Fibroblast of the aortic adventitia (primary cell): ENCODE measurements at places on chromosomes 1 and 21. TPM values are rescaled to one million over a fixed set of nuclear protein-coding genes. Genes with fewer than 3 reads are reported as not detected.

Gene CHRNB2
- under 0.01 TPM in 1 of 2 replicates, not detected in the other for total RNA-seq

Gene PRAMEF14
- not detected in 2 replicates for total RNA-seq

Gene FAM151A
- total RNA-seq: not detected in 2 replicates

Gene FOXD2
- under 0.01 and 0.36 TPM in 2 replicates for total RNA-seq

Gene CD164L2
- not detected in 2 replicates for total RNA-seq

Gene L1TD1
- total RNA-seq: under 0.01 and 1.5 TPM in 2 replicates

Gene ICOSLG
- 0.09 TPM in 1 of 2 replicates, not detected in the other for total RNA-seq

Gene ALDH4A1
- total RNA-seq: 7.8 and 9.5 TPM in 2 replicates

Gene CSF3R
- not detected in 2 replicates for total RNA-seq

Gene ST6GALNAC3
- 0.74 and 3.1 TPM in 2 replicates for total RNA-seq

- DNase-seq: no peak
Observed at GRCh38 chr1:29444081-29444715, 207.9 kb downstream of the PTPRU start.

DNA sequence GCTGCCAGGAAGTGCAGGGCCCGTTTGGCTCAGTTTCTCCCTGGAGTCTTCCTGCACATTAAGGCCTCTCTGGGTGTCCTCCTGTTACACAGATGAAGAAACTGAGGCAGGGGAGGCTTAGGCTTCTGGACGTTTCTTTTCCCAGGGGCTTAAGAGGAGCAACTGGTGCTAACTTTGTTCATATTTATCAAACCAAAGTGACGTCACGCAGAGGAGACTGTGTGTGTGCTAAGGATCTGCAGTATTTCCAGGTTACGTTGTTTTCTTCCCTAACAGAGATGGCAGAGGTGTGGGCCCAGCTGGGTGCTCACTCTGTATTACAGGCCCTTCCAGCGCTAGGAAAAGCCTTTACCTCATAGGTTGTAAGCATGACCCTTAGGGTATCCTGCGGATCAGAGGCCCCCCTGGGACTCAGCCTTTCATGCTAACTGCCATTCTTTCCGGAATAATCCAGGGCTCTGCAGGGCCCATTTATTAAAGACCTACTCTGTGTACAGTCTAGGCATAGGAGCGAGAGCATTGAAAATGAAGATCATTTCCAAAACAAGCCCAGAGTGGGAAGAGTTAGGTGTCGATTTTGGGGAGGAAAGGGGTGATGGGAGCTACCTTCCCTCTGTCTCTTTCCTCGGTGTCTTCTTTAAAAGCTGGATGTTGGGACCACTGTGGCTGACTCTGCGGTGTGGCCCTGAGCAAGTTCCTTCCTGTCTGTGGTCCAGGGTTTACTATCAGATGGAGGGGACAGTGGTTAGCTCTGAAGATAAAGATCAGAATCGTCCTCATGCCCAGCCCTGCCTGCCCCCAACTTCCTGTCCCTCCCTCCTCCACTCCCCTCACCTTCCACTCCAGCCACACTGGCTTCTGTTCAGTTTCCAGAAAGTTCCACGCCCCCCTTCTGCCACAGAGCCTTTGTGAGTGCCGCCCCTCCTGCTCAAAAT lies 4.6 kb downstream of the AGTRAP start:
- DNase-seq: no peak

DNA sequence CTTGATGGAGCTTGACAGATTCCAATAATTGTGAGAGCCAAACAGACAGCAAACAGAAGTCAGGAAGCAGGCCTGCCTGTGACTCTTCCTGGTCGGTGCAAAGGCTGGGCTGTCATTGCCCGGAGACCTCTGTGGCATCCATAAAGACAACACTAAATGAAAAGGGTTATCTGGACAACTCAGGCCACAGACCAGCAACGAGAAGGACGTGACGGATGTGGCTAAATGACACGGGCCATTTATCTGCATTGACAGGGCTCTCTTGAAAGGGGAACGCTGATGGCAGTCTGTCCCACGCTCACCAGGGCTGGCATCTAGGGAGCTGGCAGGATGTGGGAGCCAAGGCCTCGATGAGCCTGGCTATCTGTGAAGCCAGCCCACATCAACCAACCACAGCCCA lies 35.0 kb downstream of the HMGB4 start:
- DNase-seq: no peak

GRCh38 chr1:230163205-230163604 lies 96.2 kb downstream of the GALNT2 start:
- DNase-seq: peak; percentile 31

DNA sequence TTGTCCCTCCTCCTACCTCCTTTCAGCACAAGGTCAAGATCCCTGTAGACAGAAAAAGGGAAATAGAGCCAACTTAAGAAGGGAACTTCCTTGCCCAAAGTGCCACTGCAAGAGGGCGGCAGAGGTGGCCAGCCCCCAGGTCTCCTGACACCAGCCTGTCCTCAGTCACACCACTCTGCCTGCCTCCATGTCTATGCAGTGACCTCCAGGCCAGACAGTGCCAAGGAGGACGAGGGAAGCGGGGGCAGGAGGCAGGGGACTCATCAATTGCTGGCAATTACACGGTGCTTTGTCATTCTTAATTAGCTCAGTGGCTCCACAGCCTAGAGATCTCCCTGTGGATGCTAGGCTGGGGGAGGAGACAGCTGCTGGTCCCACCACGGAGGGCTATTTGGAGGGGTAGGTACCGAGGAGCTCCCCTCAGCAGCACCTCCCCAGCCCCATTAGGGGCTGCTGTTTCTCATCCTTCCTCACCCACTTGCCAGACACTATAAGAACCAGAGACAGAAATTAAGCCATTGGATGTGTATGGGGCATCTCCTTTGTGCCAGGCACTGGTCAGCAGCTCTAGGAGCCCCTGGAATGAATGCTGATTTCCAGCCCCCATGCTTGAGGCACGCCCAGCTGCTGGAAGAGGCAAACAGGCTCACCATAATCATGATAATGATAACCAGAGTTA lies 6.1 kb upstream of the LDLRAP1 start:
- DNase-seq: no peak

DNA sequence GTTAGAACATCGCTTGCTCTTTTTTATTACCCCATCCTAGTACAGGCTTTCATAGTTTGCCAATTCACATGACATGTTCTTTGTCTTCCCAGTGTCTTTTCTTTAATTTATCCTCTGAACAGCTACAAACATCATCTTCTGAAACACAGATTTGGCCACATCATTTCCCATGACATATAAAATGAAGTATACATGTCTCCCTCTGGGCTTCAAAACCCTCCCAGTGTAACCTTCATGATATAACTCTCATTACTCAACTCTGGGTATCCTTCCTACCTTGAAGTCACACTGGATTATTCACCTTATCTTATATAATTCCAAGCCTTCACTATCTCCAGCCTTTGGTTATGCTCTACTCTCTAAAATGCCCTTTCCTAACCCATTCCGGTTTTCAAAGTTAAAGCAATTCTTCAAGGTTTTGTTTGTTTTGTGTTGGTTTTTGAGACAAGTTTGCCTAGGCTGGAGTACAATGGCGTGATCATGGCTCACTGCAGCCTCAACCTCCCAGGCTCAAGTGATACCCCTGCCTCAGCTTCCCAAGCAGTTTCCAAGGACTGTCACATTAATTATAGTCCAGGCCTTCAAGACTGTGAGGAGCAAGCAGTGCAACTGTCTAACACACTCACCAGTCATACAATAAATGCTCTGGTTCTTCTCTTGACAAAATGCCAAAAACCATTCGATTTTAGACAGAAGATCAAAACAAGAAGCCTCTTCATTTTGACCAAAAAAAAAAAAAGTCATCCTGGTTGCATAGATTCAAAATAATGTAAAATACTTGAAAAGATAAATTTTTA lies 5.8 kb downstream of the RGS1 start:
- no peak for DNase-seq

- peak; percentile 89 for DNase-seq
Observed at GRCh38 chr1:203557390-203557789, 63.4 kb downstream of the OPTC start.
